ENCODE measurements at places on chromosomes 3 and 15.

GRCh38 chr3:172127141-172127540, 87.8 kb downstream of the FNDC3B start:
- DNase-seq: no peak

GRCh38 chr15:78340231-78341056, at the start of gene CRABP1:
Gene CRABP1 (plus strand): TSS chr15:78340353. CDS start chr15:78340429, 76 bp downstream.
- no peak for DNase-seq

GRCh38 chr3:62793946-62794345, 81.3 kb downstream of the CADPS start:
- DNase-seq: no peak

GRCh38 chr3:33331414-33331813, 54.2 kb downstream of the FBXL2 start:
- DNase-seq: no peak

DNA sequence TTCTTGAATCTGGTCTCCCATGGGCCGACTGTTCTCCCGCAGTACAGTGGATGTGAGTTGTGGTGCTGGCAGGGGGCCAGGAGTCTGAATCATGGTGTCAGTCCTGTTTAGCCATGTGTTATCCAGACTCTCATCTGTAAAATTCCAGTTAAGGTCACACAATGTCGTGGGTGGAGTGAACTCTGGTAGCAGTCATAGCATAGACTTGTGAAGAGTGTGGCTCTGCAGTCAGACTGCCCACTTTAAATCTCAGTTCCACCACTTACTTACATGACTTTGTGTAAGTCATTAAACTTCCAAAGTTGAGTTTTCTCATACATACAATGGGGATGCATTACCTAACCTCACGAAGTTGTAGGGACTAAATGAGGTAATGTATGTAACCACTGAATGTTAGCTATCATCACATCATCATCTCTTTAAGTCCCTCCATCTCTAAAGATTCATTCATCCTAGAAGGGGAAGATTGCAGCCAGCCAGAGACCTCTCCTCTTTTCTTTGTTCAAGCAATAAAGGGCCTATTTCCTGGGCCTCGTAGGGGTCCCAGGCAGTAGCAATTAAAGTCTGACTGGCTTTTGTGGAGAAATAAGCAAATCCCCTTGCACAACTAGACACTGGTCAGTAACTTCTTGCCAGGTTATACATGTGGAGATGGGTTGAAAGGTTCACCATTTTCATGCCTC, 93.9 kb downstream of the PCCB start:
- no peak for DNase-seq

GRCh38 chr3:8233938-8234337, 267.7 kb upstream of the LMCD1 start:
- no peak for DNase-seq

DNA sequence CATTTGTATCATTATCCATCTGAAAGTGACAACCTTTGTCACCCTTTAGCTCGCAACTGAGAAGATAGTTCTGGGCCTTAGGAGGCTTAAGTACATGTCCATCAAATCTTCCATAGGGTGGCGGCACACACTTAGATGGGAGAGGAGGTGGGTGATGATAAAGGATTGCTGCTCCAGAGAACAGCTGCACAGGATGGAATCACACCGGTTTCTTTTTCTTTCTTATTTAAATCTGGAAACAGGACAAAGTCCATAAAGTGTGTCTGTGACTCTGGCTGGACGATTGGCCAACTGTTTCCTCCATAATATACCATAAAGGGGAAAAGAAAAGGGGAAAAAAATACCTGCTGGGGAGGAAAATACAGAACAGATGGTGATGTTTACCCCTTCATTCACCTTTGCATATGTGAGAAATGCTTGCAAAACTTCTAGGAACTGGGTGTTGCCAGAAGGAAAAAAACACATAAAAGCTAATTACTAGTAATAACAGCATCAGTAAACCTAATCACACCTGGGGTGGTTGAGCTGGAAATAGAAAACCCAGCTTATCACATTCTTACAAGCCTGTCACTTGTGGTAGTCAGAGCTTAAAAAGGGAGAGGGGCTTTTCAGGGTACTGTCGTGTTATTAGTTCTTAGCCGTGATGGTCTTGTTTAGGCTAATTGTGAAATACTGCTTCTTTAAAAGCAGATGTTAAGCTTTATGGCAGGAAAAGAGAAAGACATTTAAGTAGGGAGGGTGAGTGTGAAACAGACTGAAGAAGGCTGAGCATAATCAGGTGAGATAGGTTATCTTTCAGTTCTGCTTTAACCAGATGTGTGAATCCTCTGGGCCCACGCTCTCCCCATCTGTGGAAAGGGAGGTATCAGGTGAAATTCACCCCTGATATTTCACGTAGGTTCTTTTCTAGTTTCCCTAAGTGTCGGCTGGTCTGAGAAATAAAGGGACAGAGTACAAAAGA, 16.7 kb downstream of the C2CD4A start:
- DNase-seq: no peak

- no peak for DNase-seq
Measured at GRCh38 chr15:33699691-33700447, 268.4 kb upstream of the CHRM5 start.

- DNase-seq: no peak
Measured at GRCh38 chr15:44706946-44707636, 4.0 kb downstream of the PATL2 start.

DNA sequence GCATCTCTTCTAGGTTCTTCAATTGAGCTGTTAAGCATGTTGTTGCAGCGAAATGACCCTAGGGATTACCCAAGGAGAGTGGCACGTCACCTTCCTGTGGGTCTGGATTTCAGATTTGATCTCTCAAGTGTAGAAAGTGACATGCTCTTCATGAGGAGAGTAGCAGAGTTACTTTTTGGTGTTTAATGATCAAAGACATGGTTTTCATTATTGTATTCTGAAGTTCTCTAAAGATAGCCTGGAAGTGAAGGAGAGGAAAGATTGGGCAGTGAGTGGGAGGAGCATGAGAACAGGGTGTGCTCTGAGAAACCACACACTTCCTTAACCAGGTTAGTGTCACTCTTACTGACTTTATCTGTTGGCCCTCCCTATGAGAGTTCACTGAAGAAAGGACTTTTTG, 153.6 kb downstream of the AKAP13 start:
- no peak for DNase-seq

GRCh38 chr15:87906444-87906843, 350.1 kb downstream of the NTRK3 start:
- DNase-seq: no peak

- no peak for DNase-seq
Measured at GRCh38 chr3:146403792-146404191, 65.6 kb downstream of the PLSCR2 start.

DNA sequence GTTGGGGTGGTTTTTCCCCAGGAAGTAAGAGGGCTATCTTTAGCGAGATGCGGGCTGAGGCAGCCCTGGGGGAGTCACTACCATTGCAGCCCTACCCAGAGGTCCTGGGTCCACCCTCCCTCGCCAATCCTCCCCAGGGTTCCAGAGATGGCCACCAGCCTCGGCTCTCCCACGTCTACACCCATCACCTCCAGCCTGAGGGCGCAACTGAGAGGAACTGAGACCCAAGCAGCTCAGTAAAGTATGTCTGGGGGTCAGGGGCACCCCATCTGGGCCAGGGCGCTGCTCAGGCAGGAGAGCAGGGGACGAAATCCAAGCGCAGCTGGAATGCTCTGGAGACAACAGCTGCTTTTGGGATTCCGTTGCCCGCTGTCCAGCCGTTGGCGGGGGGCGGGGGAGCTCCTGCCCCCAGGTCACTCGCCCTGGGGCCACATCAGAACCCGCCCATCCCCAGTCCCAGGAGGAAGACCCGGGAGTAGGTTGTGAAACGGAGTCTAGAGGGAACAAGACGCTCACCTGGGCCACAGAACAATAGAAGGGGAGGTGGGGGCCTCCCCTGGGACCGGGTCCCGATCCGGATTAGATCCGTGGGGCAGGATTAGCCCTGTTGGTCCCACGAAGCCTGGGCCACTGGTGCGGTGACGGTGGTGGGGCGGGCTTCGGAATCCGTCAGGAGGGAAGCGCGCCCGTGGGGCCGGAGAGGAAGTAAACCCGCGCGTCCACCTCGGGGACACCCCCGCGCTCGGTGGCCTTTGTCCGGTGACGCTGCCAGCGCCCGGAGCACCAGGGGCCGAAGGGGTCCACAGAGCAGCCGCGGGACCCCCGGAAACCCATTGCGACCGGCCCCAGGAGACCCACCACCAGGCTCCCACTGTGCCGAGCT, 1.4 kb upstream of the NDUFAF3 start:
- no peak for DNase-seq

DNA sequence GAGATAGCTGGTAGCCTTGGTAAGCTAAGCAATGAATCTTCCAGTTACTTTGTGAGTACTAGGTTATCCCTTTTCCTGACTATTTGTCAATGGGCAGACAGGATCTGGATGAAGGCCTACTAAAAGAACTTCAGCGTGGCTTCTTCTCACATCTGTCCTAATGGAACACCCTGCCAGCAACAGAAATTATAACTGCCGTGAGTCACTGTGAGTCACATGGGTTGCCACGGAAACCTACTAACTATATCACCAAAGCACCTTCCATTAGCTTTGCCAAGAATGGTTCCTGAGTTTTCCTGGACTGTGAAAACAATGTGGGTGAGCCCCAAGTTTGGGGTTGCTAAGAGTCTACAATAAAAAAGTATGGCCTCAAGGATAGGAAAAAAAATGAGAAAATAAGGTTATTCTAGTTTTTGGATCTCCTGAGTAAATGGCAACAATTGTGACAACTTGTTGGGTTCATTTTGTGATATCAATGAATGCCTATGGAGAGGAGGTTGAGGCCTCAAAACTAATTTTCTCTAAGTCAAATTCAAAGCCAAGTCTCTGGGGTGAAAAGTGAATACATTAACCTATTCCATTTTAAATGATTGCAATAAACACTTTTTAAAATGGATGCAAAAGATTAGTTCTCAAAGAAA, 195.1 kb upstream of the ICE2 start:
- no peak for DNase-seq

GRCh38 chr15:66875588-66876420, 173.8 kb downstream of the SMAD6 start:
- no peak for DNase-seq

- DNase-seq: no peak
Measured at GRCh38 chr3:149371001-149371722, 6.3 kb downstream of the TM4SF1 start.

- no peak for DNase-seq
Measured at GRCh38 chr3:56424885-56425284, 43.4 kb downstream of the ERC2 start.

DNA sequence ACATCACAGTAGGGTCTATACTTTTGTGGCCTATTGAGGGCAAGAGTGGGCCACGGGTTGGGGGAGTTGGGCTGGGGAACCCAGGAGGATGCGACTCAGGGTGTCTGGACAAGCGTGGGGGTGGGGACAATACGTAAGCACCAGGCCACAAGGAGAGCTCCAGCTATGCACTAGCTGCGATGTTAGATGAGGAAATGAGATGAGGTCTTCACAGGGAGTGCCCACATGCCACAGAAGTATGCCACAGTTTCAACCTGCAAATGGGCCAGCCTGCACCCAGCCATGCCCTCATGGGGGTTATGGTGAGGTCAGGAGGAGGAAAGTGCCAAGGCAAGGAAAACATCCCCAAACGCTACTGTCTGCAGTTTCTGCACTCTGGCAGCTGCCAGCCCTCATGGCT, 30.5 kb downstream of the CACNA2D2 start:
- DNase-seq: no peak

- no peak for DNase-seq
Measured at GRCh38 chr15:42890161-42890913, 30.2 kb downstream of the TTBK2 start.

GRCh38 chr15:83835479-83835878, 181.6 kb downstream of the ADAMTSL3 start:
- DNase-seq: no peak

Data from NCI-H446 treated with DMSO at 0.1 percent for 48 hours (cell line).